Heart right ventricle (tissue), 16 donors: ENCODE measurements at places on chromosomes 2 and 18. TPM values are rescaled to one million over a fixed set of nuclear protein-coding genes. Genes with fewer than 3 reads are reported as not detected.

DNA sequence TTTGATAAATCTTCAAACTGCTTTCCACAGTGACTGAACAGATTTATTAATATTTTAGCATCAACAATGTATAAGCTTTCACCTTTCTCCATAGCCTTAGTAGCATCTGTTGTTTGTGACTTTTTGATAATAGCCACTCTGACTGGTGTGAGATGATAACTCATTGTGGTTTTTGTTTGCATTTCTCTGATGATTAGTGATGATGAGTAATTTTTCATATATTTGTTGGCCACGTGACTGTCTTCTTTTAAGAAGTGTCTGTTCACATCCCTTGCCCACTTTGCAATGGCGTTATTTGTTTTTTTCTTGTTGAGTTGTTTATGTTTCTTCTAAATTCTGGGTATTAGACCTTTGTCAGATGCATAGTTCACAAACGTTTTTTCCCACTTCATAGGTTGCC is 952.9 kb downstream of the TRIB2 start:
- no peak for DNase-seq

DNA sequence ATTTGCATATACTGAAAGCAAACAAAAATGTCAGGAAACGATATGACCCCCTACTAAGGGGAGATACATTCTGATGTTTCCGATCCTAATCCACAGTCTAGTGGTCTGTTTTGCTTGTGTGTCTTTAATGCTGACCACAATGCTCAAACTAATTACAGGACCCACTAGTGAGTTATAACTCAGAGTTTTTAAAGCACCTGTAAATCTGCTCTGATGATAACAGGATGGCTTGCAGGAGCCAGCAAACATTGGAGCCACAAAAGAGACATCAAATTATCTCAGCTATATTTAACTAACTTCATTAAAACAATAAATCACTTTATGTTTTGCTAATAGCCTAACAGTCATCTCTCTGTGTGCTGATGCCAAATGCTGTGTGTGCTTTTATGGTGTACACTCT is 300.3 kb downstream of the NBAS start:
- DNase-seq, result no peak

GRCh38 chr2:213251618-213252017 is 32.6 kb upstream of the SPAG16 start:
- DNase-seq, result no peak

The CHRND gene
- not detected for polyA plus RNA-seq

The YIPF4 gene
- polyA plus RNA-seq, result 24.9 TPM

The NEURL3 gene
- polyA plus RNA-seq, result 0.22 TPM
